ENCODE measurements at places on chromosomes 6 and 20. TPM values are rescaled to one million over a fixed set of nuclear protein-coding genes. Genes with fewer than 3 reads are reported as not detected.

- no peak for DNase-seq
Measured at GRCh38 chr6:16104624-16105433, 24.1 kb upstream of the MYLIP start.

DNA sequence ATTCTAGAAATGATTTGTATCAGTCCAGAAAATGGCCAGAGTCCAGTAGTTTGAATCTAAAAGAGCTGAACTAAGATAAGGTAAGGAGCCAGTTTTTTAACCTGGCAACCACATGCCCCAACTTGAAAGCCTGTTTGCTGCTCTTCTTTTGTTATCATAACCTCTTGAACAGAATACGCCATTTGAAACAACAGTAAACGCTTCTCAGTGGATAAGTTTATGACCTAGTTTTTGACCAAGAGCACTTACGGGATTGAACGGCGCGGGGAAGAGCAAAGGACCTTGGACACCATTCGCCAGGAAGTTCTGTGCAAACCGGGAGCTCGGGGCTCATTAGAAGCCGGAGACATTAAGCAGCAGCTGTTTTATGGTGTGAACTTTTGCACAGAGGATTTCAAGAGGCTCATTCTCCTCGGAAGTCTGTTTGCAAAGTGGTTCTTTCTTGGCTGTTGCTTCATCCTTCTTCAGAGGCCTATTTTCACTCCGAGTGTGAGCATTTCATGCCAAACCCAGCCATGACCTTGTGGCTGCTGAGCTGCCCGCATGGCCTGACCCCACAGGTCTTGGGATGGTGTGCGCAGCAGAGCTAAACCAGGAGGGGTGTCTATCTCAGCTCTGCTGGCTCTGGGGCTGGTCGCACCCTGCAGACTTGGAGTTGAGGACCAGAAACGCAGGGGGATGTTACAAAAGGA is 215.1 kb downstream of the SOX4 start:
- DNase-seq, result no peak

- DNase-seq, result peak; percentile 67
Measured at GRCh38 chr6:138278326-138278725, 60.0 kb upstream of the PBOV1 start.

DNA sequence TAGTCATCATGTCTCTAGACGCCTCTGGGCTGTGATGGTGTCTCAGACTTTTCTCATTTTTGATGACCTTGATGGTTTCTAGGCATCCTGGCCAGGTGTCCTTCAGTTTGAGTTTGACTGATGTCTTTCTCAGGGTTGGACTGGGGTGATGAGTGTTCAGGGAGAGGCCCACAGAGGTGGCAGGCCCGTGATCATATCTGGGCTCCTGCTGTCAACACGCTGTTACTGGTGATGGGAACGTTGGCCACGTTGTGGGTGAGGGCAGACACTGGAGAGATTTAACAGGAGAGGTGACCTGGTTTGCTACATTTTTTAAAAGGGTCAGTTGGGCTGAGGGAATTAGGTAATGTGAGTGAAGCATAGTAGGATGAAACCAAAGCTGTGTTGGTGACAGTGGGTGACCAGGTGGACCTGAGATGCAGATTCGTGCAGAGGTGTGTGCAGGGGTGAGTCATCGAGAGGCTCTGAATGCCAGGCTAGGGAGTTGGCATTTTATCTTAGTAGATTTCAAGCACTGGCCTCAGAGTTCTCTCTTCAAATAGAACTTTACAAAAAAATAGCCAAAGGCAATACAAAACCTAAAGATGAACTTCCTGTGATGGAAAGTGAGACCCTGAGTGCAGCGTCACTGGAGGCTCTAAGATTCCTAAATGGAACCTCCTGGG is 174.1 kb downstream of the CDH26 start:
- DNase-seq, result no peak

DNA sequence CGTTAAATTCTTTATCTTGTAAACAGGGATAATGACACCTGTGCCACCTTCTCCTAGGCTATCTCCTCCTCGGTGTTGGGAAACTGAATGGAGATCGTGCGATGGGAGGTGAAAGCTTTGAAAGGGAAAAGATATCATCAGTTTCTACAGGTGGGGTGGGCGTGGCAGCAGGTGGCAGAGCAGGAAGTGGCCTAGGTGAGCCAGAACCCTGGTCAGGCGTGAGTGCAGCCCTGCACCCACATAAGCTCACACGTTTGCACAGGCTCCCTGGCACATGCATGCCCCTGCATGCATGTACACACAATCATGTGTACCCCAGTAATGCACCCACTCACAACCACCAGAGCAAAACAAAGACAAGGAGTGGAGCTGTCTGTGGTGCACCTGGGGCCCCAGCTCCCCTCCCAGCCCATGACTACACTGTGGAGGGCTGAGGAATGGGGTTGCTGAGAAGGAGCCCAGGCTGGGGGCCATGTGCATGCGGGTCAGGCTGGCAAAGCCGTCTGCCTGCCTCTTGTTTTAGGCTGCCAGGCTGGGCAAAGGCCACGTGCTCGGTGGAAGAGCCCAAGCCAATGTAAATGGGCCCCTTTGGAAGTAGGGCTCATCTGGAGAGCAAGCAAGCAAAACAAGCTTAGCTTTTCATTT is 61.5 kb downstream of the TFAP2C start:
- DNase-seq, result no peak

- DNase-seq, result no peak
Measured at GRCh38 chr6:20021795-20022194, 184.6 kb downstream of the ID4 start.

- DNase-seq, result no peak
Measured at GRCh38 chr6:141313986-141314385, 818.7 kb upstream of the GJE1 start.

DNA sequence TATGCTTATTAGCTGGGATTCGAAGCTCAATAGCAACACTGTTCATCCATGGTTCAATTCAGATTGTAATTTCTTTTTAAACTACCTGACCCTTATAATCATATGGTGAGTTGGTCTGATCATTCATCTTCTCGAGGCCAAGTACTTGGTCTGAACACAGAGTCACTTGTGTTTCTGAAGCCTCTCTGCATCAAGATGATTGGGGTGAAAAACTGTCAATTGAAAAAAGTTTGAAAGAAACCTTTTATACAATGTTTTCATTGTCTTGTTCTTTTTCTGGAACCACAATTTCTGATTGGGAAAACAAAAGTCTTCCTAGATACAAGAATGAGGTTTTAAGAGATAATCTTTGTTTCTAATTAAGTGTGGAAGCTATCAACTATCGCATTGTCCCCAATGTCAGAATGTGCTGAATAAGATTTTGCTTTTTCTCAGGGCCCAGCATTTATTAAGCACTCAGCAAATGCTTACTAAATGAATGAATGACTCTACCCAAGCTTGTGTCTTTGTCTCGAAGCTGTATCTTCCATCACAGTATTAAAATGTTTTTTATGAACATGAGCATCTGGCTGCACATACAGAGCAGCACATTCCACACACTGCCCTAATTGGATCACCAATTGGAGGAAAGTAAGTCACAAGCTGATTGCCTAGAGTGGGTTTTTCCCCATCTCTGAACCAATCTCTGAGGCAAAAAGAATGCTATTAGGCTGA is 45.0 kb upstream of the MOXD1 start:
- no peak for DNase-seq

KCNB1 gene
- total RNA-seq, result 2.5 TPM

- DNase-seq, result no peak
Measured at GRCh38 chr6:152981219-152981618, 1.6 kb downstream of the FBXO5 start.

- DNase-seq, result no peak
Measured at GRCh38 chr20:47789764-47790579, 4.7 kb upstream of the SULF2 start.

All from endodermal cell (in vitro differentiated cells).